ENCODE measurements at places on chromosomes 2 and 18.
A peak's percentile ranks its signal among the peaks of the same experiment; 100 is the strongest.

DNA sequence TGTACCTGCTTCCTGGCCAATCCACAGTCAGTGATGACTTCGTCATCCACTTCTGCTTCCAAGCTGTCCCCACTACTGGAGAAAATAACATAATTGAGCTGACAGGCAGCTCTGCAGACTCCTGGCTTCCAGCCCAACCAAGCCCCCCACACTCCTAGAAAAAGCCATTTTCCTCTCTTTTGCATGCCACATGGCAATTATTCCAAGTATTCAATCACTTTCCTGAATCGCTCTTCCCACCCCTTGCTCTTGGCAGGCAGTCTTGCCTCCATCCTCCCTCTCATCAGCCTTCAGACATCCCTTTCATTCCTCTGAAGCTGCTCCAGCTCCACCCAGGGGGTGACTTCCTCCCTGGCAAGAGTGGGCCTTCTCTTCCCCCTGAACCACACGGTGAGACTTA, 14.3 kb upstream of the ST8SIA5 start:
- peaks cover 2% of the 10 kb centered on the region for H3K27me3 ChIP-seq
- H3K4me3 ChIP-seq = no peak overlapping the region
- no peak for DNase-seq
- no peaks in the 10 kb centered on the region for H3K36me3 ChIP-seq
- peak overlapping the region; percentile 1 for H3K27ac ChIP-seq

GRCh38 chr2:82027921-82028615, 1723.5 kb upstream of the LRRTM1 start:
- no peak for DNase-seq
- H3K4me1 ChIP-seq = no peaks in the 10 kb centered on the region
- no peaks in the 10 kb centered on the region for H3K27me3 ChIP-seq

DNA sequence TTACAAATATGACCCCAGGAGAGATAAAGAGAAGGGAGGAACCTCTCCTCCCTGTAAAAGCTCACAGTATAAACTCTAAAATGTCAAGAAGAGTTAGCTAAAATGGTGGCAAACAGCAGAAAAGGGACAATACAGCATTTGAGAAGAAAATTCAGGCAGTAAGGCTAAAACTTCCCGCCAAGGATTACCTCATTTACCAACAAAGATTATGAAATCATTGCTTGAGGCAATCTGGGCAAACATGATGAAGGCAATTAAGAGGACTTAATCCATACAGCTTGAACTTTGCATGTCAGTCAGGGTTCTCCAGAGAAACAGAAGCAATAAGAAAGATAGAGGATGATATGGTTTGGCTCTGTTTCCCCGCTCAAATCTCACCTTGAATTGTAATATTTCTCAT, 81.4 kb downstream of the CMPK2 start:
- H3K4me1 ChIP-seq = no peaks in the 10 kb centered on the region
- no peak for DNase-seq
- peak overlapping the region; percentile 12 for H3K27ac ChIP-seq
- peaks cover 8% of the 10 kb centered on the region for H3K27me3 ChIP-seq
- no peak overlapping the region for H3K4me3 ChIP-seq

DNA sequence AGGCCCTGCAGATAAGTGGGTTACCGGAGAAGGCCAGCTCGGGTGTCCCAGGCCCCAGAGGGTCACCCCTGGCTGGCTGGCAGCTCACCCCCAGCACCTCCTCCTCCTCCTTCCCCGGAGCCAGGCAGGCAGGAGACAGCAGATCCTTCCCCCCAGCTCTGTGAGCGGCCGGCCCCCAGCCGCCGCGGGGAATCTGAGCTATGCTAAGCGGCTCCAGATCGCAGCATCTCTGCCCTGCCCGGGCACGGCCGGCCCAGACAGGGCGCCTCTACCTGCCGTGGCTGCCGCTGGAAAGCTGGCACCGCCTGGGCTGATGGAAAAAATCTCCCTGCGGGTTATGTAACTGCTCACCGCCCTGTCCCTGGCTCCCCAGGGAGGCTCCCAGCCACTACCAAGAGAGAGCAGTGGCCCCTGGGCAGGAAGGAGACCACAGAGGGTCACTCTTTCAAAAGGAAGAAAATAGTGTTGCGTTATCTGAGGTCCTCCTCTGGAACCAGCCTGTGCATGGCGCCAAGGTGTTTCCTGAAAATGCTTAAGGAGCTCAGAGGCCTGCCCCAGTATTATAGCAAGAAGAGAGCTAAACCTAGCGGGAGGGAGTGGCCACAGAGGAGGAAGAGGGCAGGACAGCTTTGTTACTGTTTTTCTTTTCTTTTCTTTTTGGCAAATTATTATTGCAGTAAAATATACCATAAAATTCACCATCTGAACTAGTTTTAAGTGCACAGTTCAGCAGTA, 179.0 kb downstream of the SMAD7 start:
- H3K4me3 ChIP-seq = no peak overlapping the region
- DNase-seq = peak; percentile 40
- H3K27ac ChIP-seq = no peak overlapping the region
- H3K36me3 ChIP-seq = peaks cover 12% of the 10 kb centered on the region
- H3K27me3 ChIP-seq = peaks cover 3% of the 10 kb centered on the region

- DNase-seq = no peak
- H3K27ac ChIP-seq = no peak overlapping the region
- H3K4me3 ChIP-seq = no peak overlapping the region
- H3K36me3 ChIP-seq = no peaks in the 10 kb centered on the region
- peaks cover 49% of the 10 kb centered on the region for H3K27me3 ChIP-seq
These were observed 41.8 kb downstream of the ST8SIA5 start for GRCh38 chr18:46715062-46715461.

GRCh38 chr2:96091141-96091710, 25.1 kb downstream of the ADRA2B start:
- H3K4me3 ChIP-seq = no peak overlapping the region
- H3K36me3 ChIP-seq = no peaks in the 10 kb centered on the region
- no peak overlapping the region for H3K27ac ChIP-seq
- H3K27me3 ChIP-seq = peaks cover 3% of the 10 kb centered on the region
- peaks cover 30% of the 10 kb centered on the region for H3K4me1 ChIP-seq

DNA sequence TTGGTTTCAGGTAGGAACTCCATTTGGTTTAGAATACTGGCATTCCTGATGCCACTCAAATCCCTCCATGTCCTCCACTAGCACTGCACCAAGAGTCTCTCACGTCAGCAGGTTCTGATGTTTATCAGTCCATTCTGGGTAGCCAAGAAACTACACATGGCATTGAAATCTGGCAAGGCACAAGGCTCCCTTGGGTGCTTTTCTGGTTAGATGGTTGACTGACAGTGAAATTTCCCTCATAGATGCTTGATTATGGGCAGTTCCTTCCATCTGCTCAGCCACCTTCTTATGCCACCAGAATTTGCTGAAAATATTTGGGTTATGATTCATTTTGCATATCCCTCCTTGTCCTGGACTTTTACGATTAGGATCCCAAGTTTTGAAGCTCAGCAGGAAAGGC, 32.6 kb downstream of the EDAR start:
- no peak for DNase-seq
- peaks cover 49% of the 10 kb centered on the region for H3K4me1 ChIP-seq
- H3K4me3 ChIP-seq = no peak overlapping the region
- no peak overlapping the region for H3K27ac ChIP-seq

DNA sequence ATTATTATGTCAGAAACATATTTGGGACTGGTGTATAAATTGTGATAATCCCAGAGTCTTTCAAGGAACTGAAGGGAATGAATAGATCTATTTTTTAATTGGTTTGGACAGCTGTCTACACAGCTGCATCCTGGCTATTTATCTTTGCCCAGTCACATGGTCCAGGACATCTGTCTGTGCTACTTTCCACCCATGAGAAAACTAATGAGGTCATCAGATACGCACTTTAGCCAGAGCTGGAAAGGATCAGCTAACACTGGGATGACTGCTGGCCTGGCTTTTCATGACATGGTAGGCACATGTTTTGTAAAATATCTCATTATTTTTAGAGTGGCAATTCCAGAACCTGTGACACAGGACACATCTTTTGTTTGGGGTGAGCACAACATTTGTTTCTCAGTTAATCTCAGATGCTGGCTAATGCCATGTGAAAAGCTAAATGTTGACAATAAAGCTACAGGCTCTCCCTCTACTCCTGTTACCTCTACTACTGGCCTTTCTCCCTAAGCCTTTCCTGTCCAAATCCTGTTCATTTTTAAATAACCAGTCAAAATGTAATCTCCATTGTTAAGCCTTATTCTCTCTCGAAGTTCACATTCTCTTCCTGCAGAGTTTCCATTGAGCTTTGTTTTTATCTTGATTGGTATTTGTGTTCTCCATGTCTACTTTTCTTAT, 500.7 kb downstream of the RIT2 start:
- no peaks in the 10 kb centered on the region for H3K36me3 ChIP-seq
- no peak for DNase-seq
- peaks cover 5% of the 10 kb centered on the region for H3K27me3 ChIP-seq
- peak overlapping the region; percentile 83 for H3K27ac ChIP-seq
- H3K4me3 ChIP-seq = no peak overlapping the region
- H3K4me1 ChIP-seq = peaks cover 9% of the 10 kb centered on the region

- H3K27me3 ChIP-seq = no peaks in the 10 kb centered on the region
- H3K4me1 ChIP-seq = peaks cover 27% of the 10 kb centered on the region
- DNase-seq = no peak
- peaks cover 31% of the 10 kb centered on the region for H3K36me3 ChIP-seq
- no peak overlapping the region for H3K4me3 ChIP-seq
- peak overlapping the region; percentile 68 for H3K27ac ChIP-seq
These were observed 67.7 kb downstream of the NCK2 start for GRCh38 chr2:105812180-105813044.

DNA sequence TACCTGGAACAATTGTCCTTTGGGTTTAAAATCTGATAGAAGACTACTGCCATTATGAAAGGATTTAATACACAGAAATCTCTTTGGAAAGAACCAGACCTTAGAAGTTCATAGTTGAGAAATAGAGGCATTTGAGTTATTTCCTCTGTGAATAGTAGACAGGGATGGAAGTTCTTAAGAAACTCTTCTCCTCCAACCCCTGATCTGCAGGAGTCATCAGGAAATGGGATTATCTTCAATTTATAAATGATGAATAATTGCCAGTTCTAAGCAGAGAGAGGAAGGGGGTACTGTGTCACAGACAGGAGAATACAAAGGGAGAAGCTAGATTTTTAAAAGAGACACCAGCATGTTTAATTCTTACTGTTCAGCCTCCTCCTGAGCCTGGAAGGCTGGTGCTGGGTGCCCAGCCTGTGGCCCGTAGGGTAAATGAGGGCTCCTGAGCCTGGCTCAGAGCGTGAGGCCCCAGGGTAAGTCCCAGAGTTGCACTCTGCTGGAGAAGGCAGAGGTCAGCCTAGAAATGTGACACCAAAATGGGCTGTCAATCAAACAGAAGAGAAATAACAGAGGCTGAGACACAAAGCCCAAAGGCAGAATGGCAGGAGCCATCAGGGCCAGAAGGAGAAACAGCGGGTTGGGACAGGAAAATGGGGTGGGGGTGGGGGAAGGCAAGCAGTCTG, 58.2 kb upstream of the PKDCC start:
- peak overlapping the region; percentile 58 for H3K4me3 ChIP-seq
- peak overlapping the region; percentile 67 for H3K27ac ChIP-seq
- peaks cover 48% of the 10 kb centered on the region for H3K27me3 ChIP-seq
- DNase-seq = peak; percentile 30

DNA sequence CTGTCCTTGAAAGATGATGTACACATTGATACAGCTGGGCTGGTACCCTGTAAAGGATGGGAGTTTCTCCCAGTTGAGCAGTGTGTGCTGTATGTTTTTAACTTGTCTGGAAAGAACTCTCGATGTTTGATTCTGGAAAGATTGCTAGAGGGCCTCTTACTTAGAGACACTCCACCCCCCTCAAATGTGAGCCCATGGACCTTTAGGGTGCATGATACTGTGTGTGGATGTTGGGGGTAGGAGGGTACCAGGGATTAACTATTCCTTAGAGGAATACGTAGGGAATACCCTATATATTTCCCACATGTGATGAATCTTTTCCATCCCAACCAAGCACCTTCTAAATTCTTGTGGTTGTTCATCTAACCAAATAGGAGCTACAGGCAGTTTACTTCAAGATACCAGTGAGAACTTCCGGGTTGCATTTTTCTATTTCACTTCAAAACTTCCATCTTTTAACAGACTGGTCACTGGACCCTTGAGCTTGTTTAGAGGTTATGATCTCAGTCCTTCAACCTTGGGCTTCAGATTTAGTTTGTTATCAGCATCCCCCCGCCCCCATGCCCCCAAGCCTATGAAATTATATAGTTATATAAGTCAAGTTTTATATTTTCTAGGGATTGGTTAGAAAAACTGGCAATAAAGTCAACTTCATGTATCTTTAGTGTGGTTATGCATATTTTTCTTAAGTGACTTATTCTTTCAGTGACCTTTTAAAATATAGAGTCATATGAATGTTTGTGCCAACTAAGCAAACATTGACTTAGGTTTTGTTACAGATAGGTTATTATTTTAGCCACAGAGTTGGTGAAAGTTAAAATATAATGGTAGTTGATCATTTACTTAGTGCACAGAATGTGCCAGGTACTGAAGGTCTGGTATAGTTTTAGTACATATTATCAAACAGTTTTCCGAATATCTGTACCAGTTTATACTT, 18.2 kb downstream of the AFTPH start:
- H3K36me3 ChIP-seq = peaks cover 5% of the 10 kb centered on the region
- no peaks in the 10 kb centered on the region for H3K27me3 ChIP-seq
- no peak overlapping the region for H3K27ac ChIP-seq
- H3K4me3 ChIP-seq = no peak overlapping the region
- peaks cover 14% of the 10 kb centered on the region for H3K4me1 ChIP-seq
- no peak for DNase-seq

GRCh38 chr2:128485761-128486639, 167.3 kb upstream of the HS6ST1 start:
- H3K4me1 ChIP-seq = peaks cover 26% of the 10 kb centered on the region
- H3K27ac ChIP-seq = no peak overlapping the region
- H3K36me3 ChIP-seq = no peaks in the 10 kb centered on the region
- no peak for DNase-seq

- peak overlapping the region; percentile 82 for H3K4me3 ChIP-seq
- no peaks in the 10 kb centered on the region for H3K36me3 ChIP-seq
- peaks cover 72% of the 10 kb centered on the region for H3K4me1 ChIP-seq
- no peak overlapping the region for H3K27ac ChIP-seq
These were observed 1.1 kb upstream of the SP9 start for GRCh38 chr2:174333372-174334277.

DNA sequence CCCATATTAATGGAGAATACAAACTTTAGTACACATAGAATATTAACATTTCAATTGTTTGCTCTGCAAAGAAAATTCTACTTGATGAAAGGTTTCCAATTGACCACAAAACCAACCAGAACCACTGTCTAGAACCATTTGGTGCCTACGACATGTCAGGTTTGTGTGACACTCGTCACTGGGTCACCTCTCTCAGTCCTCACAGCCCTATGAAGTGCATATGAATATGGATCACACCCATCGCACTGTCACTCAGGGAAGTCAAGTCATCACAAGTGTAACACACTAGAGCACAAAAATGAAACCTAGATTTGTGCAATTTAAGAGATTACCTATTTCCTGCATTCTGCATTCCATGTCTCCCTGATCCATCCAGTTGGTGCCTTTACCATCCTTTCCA, 43.7 kb downstream of the PTPN2 start:
- DNase-seq = no peak
- H3K27ac ChIP-seq = peak overlapping the region; percentile 26
- peaks cover 2% of the 10 kb centered on the region for H3K27me3 ChIP-seq
- H3K36me3 ChIP-seq = peaks cover 16% of the 10 kb centered on the region
- H3K4me3 ChIP-seq = no peak overlapping the region

GRCh38 chr18:1047406-1047805, 142.7 kb downstream of the ADCYAP1 start:
- peaks cover 18% of the 10 kb centered on the region for H3K36me3 ChIP-seq
- DNase-seq = no peak
- no peak overlapping the region for H3K4me3 ChIP-seq
- peaks cover 5% of the 10 kb centered on the region for H3K27me3 ChIP-seq
- H3K4me1 ChIP-seq = peaks cover 9% of the 10 kb centered on the region

Measured in nephron progenitor cell (in vitro differentiated cells).